ENCODE measurements at places on chromosomes 2 and 18. TPM values are rescaled to one million over a fixed set of nuclear protein-coding genes. Genes with fewer than 3 reads are reported as not detected.
A peak's percentile ranks its signal among the peaks of the same experiment; 100 is the strongest.

- peak; percentile 35 for DNase-seq
These were observed 705 bp downstream of the YES1 start for GRCh38 chr18:811182-811891.

The GLS gene
- 89.5 TPM for total RNA-seq

GRCh38 chr2:239310401-239311061, 90.3 kb downstream of the HDAC4 start:
- no peak for DNase-seq

- DNase-seq: no peak
These were observed 89.4 kb downstream of the TNS1 start for GRCh38 chr2:217913436-217913835.

DNA sequence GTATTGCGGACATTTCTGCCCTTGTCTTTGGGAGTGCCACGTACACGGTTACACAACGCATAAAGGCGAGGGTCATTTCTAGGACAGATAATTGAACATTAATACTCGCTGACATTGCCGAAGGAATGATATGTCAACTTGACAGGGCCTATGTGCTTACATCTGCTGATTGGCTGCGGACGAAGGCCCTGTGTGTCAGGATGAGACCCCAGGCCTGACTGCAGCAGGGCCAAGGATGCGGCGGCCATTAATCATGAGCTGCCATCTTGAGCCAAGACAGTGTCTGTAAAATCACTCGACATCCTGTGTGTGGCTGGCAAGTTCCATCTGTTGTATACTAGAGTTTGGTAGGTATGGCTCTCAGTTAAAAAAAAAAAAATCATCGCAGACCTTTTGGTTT, 96.6 kb downstream of the MEIS1 start:
- DNase-seq: no peak

All from M059J (cell line).